Kidney glomerular epithelial cell (primary cell): ENCODE measurements at places on chromosomes 1 and 21.

DNA sequence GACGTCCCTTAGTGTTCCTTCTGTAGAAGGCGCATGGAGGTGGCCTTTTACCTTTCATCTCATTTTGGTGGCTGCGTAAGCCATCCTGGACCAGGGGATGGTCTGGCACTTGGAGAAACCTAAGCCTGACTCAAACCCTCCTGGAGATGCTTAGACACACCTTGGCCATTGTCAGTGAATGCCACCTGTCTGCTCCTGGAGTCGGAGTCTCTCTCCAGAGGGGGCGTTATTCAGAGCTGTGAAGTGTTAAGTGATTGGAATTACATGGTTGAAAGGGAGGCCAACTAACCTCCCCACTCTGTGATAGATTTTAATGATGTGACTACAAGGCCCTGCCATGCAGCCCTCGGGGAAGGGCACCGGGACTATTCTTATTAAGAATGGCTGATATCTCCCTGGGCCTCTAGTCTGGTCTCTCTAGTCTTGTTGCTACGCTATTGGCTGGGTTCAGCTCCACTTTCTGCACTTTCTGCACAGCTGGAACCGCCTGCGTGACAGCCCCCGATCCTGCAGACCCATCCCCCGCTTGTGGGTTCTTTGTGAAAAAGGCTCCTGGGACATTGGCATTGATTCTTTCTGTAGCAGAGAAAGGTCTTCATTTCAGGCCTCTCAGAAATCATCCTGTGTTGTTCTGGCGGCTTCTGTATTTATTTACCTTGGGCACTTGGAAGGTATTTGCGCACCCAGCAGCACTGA is 4.2 kb downstream of the RASSF5 start:
- DNase-seq = no peak

GRCh38 chr1:193919827-193920226 is 733.4 kb upstream of the B3GALT2 start:
- DNase-seq = no peak

DNA sequence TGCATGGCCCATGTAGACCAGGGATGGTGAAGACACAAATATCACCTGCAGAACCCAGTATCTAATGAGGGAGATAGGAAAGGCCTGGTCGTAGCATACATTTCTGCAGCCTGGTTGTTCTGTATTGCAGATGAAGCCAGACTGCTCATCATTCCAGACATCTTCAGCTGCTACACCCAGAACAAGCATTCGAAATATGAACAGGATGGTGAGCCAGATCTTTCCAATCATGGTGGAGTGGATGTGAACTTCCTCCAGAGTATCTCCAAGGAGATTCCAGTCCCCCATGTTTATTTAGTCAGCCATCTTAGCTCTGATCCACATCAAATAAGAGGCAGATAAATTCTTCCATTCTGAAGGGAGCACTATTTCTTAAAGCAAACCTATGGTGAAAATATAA is 2.7 kb upstream of the MYCBP start:
- DNase-seq = no peak

GRCh38 chr1:162905174-162906158 is 44.5 kb upstream of the CCDC190 start:
- peak; percentile 56 for DNase-seq

- no peak for DNase-seq
Observed at GRCh38 chr1:53641481-53642214, 97.3 kb downstream of the GLIS1 start.

DNA sequence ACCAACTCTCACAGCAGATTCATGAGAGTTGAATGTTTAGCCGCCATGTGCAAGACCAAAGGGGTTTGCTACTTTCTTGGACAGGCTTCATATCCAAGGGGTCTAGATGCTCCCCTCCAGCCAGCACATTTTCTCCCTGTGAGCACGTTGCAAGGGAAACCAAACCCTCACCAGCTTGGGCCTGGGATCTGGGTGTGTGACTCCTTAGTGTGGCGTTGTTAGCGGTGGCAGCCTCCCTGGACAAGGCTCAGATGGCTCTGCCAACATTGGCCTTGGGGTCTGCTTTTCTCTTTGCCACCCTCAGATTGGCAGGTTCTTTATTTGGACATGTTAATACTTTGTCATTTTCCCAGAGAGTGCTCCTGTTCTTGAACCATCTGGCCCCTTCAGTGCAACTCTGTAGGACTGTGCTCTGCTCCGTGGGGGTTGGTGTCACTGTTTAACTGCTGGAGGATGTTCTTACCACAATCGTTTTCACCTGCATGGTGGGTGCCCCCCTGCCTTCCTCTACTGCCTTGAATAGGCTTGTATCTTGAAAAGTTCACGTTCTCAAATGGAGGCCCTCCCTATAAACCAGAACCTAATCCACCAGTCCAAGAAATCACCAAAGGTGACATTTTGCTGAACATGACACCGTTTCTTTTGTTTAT is 13.4 kb downstream of the ABCG1 start:
- no peak for DNase-seq

- DNase-seq = no peak
Observed at GRCh38 chr1:53051676-53052075, 10.3 kb upstream of the PODN start.
